ENCODE measurements at places on chromosomes 11 and 22. TPM values are rescaled to one million over a fixed set of nuclear protein-coding genes. Genes with fewer than 3 reads are reported as not detected.
A peak's percentile ranks its signal among the peaks of the same experiment; 100 is the strongest.

- no peak for DNase-seq
Measured at GRCh38 chr11:34599406-34599945, 21.4 kb upstream of the EHF start.

GRCh38 chr11:34189191-34189590, 83.8 kb downstream of the NAT10 start:
- DNase-seq: no peak

- DNase-seq: no peak
Measured at GRCh38 chr11:95641495-95641894, 148.1 kb downstream of the FAM76B start.

DNA sequence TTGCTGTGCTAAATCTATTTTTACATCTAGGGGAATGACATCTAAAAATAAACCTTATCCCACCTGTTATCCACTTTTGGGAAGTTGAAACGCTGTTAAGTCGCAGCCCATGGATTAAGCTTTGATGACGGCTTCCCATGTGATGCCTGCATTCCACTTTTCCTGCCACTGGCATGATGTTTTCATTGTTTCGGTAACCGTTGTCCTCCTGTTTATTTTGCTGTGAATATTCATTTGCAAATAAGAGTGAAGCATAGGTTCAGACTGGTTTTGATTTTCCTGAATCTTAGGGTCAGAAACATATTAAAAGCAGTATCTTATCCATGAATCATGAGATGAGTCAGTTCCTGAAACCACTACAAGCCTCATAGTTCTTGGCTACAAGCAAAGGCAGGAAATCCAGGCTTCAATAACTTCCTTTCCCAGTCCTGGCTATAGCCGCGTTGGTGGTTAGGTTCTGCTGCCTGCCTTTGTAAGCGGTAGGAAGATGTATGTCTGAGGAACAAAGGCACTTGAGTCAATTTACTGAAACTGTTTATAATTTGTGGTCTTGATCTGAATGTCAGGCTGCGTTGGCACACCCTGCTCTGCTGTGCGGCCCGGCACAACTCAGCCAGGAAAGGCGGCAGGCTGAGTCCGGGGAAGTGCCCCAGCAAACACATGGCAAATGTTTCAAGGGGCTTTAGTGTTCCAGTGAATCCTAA, 19.4 kb downstream of the TEAD1 start:
- peak; percentile 96 for DNase-seq

DNA sequence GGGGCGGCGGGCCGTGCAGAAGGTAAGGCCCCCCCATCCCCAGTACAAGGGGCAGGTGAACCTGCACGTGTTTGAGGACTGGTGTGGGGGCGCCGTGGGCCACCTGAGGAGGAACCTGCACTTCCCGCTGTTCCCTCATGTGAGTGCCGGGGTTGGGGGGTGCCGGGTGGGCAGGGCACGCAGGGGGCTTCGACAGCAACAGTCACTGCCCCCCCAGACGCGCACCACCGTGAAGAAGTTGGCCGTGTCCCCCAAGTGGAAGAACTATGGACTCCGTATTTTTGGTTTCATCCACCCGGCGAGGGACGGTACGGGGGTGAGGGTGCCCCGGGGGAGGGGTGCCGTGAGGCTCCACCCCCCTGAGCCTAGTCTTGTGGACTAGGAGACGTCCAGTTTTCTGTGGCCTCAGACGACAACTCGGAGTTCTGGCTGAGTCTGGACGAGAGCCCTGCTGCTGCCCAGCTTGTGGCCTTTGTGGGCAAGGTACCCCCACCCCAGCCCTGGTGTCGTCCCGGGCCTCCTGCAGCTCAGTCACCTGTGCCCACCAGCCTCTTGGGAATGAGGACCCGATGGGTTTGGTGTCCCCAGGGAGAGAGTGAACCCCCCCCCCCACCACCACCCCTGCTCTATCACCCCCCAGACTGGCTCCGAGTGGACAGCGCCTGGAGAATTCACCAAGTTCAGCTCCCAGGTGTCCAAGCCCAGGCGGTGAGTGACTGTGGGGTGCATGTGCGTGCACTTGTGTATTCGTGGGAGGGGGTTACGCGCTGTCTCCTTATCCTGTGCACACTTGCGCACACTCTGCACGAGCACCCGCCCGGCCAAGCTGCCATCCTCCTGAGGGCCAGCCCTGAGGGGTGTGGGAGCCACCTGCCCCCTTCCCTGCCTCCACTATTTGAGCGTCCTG, 3.8 kb downstream of the B4GALNT4 start:
- DNase-seq: no peak

- peak; percentile 84 for DNase-seq
Measured at GRCh38 chr11:10351765-10352641, 47.1 kb downstream of the ADM start.

CCDC73 gene
- total RNA-seq: 0.07 TPM

MRGPRX3 gene
- total RNA-seq: not detected

KCNJ11 gene
- total RNA-seq: 1.3 TPM

CPT1B gene
- total RNA-seq: 5.8 TPM

CHADL gene
- total RNA-seq: 1.6 TPM

PDE2A gene
- total RNA-seq: 4.3 TPM

TRIM48 gene
- not detected for total RNA-seq

TESMIN gene
- total RNA-seq: 3.8 TPM

HORMAD2 gene
- total RNA-seq: not detected

WNT11 gene
- 0.21 TPM for total RNA-seq

All from kidney epithelial cell (primary cell).